ENCODE measurements at places on chromosomes 5 and 9.
A peak's percentile ranks its signal among the peaks of the same experiment; 100 is the strongest.

DNA sequence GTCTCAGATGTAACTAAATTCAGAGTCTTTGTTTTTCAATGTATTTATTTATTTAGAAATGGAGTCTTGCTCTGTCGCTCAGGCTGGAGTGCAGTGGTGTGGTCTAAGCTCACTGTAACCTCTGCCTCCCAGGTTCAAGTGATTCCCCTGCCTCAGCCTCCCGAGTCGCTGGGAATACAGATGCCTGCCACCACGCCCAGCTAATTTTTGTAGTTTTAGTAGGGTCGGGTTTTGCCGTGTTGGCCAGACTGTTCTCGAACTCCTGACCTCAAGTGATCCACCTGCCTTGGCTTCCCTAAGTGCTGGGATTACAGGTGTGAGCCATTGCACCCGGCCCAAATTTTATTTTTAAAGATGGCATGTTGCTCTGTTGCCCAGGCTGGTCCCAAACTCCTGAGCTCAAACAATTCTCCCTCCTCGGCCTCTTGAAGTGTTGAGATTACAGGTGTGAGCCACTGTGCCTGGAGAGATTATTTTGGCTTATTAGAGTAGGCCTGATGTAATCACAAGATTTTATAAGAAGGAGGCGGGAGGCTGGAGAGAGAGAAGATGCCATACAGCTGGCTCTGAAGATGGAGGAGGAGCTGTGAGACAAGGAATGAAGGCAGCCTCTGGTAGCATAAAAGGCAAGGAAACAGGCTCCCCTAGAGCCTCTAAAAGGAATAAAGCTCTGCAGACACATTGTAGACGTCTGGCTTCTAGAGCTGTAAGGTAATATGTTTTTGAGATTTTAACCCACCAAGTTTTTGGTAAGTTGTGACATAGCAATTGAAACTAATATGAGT is 12.9 kb upstream of the KLF9 start:
- no peak for DNase-seq

DNA sequence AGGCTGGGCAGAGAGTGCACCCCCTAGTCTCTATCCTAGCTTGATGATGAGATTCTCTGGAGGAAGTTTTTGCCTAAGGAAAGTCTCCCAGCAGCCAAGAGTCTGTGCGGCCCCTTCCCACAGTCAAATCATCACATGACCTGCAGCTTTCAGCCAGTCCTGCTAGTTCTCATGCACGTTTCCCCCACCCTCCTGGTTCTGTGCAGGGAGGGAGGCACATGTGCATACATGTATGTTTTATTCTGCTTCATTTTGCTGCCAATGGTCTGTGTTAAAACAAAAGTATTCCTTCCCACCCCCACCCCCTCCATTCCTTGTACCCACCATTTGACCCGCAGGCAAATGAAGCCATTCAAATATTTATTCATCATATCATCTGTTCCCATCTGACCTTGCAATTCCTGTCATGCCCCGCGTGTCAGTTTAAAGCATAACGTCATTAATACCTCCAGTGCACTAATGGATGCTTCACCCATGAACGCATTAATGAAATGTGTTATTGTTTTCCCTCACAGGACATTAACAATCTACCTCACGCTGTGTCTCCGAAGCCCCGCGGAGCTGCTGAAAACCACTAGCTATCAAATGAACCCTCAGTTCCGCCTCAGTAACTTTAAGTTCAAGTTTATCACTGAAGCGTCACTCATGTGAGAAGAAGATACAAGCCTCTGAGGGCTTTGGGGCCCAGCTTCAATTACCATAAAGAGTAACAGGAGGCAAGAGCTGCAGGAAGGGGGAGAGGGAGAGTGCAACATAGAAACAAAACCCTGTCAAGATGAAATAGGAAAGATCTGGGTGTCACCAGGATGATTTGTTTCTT is 139.6 kb downstream of the RASEF start:
- DNase-seq = no peak

- DNase-seq = no peak
Observed at GRCh38 chr9:68749579-68750159, 44.6 kb downstream of the PIP5K1B start.

DNA sequence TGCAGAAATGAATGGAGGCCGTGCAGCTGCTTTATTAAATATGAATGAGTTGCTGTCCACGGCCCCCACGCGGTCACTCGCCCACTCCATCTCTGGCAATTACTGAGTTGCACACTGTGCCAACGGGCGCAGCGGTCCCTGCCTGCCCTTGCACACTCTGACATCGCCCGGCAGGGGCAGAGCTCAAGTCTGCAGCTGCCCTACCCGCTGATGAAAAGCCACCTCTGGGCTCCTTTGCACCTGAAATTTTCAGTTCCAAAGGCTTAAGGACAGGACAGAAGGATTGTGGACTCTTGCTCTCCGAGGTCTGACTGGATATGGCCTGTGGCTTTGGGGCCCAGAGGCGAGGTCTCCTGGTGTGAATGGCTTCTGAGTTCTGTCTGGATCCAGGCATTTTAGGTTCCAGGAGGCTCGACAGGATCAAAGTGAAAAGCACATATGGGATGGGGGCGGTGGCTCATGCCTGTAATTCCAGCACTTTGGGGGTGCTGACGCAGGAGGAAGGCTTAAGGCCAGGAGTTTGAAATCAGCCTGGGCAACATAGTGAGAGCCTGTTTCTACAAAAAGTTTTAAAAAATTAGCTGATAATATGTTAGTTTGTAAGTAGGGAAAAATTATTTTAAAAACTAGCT is 201.8 kb downstream of the PAX5 start:
- peak; percentile 6 for DNase-seq

DNA sequence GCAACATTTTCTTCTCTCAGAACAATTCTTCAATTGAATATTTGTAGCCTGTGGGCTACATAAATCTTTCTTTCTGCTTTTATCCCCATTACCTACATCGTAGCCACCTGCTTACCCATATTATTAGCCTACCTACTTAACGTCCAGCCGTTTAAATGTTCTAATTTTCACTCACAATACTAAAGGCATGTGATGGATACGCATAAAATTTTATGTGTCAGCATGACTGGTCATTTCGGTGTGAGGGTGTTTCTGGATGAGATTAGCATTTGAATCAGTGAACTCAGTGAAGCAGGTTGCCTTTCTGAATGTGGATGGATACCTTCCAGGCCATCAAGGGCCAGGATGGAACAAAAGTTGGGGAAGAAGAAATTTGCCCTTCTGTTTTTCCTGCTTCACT is 1722.5 kb upstream of the ACO1 start:
- DNase-seq = no peak

DNA sequence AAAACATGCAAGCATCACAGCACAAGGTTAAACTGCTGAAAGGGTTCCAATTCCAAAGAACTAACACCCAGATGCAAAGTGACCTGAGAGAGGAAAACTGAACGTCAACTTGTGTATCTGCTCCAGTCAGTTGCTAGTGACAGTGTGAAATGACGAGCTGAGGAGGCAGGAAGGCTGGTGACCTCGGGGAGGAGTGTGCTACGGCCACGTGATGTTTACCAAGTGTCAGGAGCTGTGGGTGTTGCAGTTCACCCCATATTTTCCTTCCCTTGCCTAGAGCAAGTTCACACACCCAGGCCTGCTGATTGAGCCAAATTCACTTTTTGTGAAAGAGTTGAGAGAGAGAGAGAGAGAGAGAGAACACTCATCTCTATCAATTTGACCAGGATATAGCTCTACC is 231.6 kb upstream of the ANKH start:
- no peak for DNase-seq

DNA sequence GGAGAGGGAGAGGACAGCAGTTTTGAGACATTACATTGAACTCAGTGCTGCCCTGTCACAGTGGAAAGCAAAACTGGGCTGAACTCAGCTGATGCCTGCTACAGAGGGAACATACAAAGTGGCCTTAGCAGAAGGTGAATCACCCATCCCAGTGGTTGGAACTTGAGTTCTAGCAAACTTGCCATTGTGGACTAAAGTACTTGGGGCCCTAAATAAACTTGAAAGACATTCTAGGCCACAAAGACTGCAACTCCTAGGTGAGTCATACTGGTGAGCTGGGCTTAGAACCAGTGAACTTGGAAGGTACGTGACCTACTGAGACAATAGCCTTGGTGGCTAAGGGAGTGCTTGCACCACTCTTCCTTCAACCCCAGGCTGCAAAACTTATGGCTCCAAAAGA is 155.7 kb upstream of the RIOK2 start:
- no peak for DNase-seq

- no peak for DNase-seq
Observed at GRCh38 chr9:34282096-34282495, 47.0 kb downstream of the KIF24 start.

DNA sequence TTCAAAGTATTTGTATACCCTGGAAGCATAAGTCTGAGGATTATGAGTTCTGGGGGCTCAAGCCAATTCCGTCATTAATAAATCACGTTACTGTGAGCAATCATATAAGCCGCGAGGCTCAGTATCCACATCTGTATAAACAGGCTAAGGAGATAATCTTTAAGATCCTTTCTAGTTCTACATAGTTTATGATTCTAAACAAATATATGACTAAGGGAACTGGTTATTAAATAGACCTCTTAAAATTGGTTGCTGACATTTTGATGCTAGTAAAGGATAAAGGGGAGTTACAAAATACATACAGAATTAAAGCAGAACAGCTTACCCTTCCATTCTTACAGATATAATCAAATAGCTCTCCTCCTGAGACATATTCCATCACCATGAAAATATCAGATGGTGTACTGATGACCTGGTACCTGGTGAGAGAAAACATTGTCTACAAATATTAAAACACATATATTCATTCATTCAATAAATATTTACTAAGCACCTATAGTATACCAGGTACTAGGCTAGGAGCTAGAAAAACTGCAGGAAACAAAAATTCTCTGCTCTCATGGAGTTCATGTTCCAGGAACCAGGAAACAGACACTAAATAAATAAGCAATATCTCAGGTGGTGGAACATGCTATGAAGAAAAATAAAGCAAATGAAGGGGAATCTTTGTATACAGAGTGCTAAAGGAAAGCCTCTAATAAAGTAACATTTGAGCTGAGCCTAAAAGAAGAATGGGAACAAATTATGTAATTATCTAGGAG is 19.5 kb upstream of the TTC33 start:
- no peak for DNase-seq

DNA sequence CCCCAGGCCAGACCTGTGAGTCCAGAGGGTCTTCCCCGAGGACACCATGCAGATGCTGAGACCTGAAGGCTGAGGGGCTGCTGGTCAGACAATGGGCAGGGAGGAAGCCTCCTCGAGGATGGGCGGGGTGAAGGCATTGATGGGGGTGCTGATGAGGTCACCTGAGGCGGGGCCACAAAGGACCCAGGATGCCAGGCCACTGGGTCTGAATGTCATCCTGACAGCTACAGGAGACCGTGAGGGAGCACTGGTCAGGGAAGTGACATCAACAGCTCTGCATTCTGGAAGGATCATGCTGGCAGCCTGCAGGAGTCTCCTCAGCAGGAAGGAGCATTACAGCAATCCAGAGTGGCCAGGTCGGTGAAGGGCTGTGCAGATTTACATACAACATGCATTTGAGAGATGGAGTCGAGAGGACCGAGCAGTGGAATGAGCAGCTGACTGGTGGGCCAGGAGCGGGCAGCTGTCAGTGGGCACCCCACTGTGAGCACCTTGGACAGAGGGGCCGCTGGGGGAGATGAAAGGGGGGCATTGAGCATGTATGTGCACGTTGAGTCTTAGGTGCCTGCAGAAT is 77.7 kb upstream of the ADAMTS2 start:
- no peak for DNase-seq

DNA sequence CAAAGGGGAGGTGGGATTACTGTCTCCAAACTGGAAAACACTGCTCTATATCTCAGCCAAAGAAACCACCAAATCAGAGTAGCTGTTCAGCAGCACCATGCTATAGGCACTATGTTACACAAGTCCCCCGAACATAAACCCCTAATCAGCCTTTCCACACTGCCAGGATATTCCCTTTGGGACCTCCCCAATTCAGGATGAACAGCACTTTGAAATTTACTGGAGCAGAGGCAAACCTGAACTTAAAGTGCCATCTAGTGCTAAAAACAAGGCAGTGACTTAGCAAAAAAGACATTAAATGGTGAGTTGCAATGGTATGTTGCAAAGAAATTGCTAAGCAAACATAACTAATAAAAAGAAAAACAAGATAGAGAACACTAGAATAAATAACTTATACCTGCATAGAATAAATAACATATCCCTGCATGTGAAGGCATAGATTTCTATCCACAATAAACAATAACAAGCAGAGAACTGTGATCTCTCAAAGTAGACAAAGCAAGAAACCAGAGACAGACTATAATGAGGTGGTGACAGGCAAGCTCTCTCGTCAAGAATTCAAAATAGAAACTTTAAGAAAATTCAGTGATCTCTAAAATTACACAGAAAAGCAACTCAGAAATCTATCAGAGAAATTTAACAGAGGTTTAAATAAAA is 584.4 kb upstream of the ACO1 start:
- DNase-seq = no peak

GRCh38 chr5:118548761-118549720 is 439.3 kb downstream of the DTWD2 start:
- DNase-seq = no peak

DNA sequence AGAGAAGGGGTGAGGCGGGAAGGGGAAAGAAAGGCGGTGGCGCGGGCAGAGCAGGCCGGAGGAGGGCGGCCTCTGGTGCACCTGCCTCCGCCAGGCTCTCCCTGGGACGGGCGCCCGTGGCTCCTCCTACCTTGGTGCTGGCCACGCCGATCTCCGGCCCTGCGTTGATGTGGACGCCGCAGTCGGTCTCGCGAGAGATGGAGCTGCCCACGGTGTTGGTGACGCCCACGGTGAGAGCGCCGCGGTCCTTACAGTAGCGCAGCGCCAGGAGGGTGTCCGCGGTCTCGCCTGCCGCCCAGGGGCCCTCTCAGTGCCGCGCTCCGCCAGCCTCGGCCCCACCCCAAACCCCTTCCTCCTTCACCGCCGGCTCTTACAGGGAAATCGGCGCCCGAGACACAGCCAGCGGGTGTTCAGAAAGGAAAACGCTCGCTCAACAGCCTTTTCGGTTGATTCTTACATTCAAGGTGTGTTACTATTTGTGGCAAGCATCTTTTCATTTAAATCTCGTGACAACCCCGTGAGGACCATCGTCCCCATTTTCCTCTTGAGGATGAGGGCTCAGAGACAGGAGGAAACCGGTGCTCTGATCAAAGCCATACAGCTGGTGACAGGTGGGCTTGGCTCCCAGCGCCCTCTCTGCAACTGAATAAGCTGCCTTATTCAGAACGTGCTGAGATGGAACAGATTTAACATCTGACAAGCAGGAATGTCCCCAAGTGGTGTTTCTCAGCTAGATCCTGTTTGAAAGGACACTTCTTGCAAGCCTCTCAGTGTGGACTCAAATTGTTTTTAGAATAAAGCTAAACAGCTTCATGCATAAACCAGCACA is 22.0 kb upstream of the MAPK9 start:
- peak; percentile 62 for DNase-seq

DNA sequence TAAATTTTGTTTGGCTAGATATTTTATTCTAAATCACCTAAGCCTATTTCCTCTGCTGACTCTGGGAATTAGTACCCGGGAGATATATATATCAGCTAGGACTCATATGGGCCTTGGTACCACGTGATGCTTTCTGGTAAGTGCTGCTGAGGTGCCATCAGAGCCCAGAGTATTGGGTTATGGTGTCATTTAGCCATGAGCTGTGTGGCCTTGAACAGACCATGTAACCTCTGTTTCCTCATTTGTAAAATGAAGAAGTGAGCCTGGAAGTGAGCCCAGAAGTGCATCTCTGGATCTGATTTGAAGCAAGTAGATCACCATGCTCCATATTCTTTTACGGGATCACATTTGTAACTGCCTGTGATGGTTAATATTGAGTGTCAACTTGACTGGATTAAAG is 126.1 kb downstream of the GPBP1 start:
- no peak for DNase-seq

GRCh38 chr9:2355697-2355983 is 265.9 kb upstream of the VLDLR start:
- peak; percentile 28 for DNase-seq

Data from right hindlimb (tissue), 1 donor.